Activated naive CD4-positive, alpha-beta T cell treated with Interleukin-2 at 50 U/mL for 16 hours (primary cell): ENCODE measurements at places on chromosomes 6 and 20.
A peak's percentile ranks its signal among the peaks of the same experiment; 100 is the strongest.

DNA sequence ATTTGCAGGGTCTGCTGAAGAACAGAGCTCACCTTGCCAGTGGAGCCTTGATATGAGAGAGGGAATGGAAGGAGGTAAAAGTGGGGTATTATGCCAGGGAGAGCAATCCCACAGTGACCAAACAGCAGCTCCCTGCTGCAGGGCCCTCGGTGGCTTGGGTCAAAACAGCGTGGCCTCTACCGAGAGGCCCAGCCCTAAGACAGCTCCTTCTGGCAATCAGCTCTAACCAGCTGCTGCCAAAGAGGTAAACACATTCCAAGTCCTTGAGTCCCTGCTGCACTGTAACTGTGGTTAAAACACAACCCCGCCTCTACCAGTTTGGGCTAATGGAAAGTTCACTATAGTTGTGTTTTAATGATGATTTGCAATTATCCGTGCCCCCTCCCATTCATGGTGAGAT lies 1.4 kb upstream of the DAAM2 start:
- no peak for DNase-seq

DNA sequence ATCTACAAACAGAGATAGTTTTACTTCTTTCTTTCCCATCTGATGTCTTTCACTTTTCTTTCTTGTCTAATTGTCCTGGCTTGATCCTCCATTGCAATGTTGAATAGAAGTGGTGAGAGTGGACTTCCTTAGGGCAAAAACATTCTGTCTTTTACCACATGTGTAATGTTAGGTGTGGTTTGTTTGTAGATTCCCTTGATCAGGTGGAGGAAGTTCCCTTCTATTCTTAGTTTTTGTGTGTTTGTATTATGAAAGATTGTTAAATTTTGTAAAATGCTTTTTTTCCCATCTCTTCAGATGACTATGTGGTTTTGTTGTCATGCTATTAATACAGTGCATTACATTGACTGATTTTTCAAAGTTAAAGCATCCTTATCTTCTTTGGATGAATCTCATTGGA lies 41.6 kb upstream of the DUSP22 start:
- DNase-seq = no peak

GRCh38 chr20:33377366-33377765 lies 24.0 kb downstream of the CDK5RAP1 start:
- no peak for DNase-seq

DNA sequence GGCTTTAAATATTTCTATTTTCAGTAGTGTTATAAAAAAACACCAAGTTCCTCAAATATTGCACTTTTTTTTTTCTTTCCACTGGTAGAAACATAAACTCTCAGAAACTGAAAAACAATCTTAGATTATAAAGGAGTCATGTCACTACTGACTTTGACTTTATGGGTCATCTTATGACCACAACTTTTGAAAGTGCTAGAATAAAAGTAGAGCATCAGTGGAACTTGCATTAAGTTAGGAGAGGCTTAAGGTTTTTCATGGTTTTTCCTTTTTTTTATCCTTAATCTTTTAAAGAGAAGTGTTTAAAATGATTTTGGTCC lies 56.6 kb upstream of the SUPT3H start:
- DNase-seq = no peak

- no peak for DNase-seq
Measured at GRCh38 chr6:150254770-150255169, 111.9 kb downstream of the PPP1R14C start.

DNA sequence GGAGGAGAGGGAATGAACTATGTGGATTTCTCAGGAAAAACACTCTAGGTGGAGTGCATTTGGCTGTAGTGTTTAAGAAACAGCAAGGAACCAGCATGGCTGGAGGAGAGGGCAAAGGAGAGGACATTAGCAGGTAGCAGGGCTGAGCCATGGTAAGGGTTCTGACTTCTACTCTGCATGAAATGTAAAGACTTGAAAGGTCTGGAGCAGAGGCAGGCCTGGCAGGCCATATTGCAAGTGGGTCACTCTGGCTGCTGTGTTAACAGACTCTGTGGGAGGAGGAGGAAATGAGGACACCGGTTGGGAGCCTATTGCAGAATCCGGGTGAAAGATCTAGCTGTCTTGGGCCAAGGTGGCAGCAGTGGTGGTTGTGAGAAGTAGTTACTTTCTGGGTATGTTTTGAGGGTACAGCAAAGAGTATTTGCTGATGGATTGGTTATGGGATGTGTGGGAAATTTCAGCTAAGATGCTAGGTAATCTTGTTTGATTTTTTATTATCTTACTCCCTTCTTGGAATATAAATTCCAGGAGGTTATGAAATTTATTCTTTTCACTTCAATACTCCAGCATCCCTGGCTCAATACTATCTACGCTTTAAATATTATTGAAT lies 115.9 kb upstream of the BCLAF1 start:
- no peak for DNase-seq

DNA sequence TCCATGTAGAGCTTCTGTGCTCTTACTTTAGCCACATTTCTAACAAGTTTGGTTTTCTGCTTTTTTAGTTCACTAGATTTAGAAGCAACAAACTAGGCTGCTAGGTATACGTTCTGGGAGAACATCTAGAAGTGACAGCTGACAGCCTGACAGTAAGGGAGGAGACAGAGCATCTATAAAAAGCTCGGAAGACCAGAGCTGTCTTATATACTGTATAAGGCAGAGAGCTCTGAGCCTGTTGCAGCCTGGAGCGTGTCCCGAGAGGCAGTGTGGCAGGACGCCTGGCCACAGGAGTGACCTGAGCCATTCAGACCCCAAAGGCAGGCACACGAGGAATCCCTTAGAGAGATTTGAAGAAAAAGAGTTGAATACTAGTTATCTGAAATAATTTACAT lies 24.6 kb downstream of the PPP1R14C start:
- no peak for DNase-seq

DNA sequence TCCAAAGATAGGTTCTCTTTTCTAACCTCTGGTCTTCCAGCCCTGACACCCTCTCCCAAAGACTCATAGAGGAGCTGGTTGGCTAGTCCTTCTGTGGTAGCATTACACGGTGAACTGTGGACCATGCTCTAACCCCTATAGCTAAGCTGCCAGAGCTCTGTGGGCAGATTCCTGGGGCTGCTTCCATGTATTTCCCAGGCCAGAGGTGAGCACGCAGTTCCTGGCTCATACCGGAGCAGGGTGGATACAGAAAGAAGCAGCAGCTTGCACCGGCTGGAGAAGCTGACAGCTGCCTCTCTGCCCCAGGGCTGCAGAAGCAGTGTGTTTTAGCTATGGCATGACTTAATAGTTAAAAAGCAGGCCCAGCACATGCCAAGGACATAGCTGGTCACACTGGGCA lies 84.1 kb upstream of the FOXP4 start:
- DNase-seq = no peak

- no peak for DNase-seq
Measured at GRCh38 chr6:3585320-3585935, 128.6 kb upstream of the SLC22A23 start.

- peak; percentile 40 for DNase-seq
Measured at GRCh38 chr20:34129518-34130162, 17.6 kb upstream of the EIF2S2 start.

DNA sequence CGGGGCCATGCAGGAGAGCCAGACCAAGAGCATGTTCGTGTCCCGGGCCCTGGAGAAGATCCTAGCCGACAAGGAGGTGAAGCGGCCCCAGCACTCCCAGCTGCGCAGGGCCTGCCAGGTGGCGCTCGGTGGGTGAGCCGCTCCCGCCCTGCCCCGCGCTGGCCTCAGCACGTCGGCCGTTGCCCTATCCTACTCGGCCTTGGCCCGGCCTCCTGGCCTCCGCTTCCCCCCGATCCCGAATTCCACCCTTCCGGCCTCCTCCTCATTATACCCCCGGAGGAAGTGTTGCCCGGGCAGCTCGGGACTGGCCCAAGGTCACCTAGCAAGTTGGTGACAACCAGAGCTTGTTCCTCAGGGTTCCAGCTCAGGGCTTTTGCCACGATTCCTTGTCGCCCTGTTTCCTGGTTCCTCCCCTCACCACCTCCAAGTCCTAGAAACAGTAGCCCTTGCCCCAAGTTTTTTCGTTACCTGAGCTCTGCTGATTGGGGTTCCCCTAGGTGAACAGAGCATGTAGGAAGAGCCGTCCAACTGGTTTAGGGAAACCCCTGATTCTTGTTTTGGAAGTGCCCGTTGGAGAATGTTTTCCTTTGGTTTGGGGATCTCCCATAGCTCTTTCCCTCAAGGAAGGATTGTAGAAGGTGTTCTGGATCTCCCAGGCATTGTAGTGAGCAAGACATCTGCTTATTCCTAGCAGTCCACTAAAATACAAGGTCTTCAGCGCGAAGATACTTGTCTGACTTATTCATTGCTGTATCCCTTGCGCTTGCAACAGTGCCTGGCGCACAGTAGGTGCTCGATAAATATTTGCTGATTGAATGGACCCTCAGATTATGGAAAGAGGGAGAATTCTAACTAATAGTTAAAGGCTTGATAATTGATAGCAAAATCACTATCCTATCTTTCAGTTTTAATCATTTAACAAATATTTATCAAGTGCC lies 641 bp downstream of the ARFGEF2 start:
- no peak for DNase-seq

GRCh38 chr6:111692327-111693164 lies 86.9 kb upstream of the TRAF3IP2 start:
- DNase-seq = no peak

DNA sequence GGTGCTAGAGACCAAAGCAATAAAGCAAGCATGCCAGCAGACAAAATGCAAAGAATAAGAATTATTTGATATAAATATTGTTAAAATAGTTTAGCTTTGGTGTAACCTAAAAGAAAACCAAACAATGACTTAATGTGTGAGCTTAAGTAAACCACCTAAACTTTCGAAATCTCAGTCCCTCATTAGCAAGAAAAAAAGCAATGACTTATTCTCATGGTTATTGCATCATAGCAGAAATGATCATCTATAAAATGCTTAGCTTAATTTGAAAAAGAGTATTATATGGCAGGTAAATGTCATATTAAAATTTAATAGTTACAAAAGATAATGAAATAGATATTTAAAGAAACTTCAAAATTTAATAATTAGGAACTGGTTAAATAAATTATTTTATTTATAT lies 1395.7 kb upstream of the EYS start:
- no peak for DNase-seq

DNA sequence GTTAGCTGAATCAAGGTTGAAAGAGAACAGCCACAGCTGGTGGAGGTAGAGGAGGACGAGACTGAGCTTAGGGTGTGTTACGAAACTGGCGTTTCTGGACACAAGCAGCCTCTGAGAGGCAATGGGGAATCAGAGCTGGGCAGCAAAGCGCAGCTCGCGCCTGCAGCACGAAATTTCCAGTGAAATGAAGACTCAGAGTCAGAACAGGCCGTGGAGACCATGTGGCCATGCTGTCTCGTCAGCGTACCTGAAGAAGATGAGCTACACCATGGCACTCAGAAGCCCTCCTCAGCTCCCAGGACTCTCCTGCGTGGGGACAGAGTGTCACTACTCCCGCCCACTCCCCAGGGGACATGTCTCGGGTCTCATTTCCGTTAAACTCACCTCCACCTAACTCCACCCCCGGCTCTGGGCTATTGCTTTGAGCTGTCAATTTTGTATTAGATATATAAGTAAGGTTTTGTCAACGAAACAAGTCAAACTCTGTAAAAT lies 256.9 kb downstream of the ERMARD start:
- DNase-seq = no peak

GRCh38 chr6:40583709-40584108 lies 3.5 kb downstream of the LRFN2 start:
- no peak for DNase-seq

DNA sequence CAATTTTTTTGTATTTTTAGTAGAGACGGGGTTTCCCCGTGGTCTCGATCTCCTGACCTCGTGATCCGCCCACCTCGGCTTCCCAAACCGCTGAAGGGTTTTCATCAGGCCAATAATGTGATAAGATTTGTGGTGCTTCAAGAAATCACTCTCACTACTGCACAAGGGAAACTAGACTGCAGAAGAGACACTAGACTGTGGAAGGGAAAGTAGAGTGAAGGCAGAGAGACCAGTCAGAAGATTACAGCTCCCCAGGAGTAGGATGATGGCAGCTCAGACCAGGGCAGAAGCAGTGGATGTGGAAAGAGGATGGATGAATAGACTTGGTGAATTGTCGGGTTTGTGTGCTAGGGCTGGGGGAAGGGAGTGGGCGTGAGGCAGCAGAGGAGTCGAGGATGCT lies 48.0 kb upstream of the GTSF1L start:
- no peak for DNase-seq
